ENCODE measurements at places on chromosomes 6 and 20. TPM values are rescaled to one million over a fixed set of nuclear protein-coding genes. Genes with fewer than 3 reads are reported as not detected.

The TNXB gene
- 0.13 TPM for total RNA-seq

The PPP1R3G gene
- 0.36 TPM for total RNA-seq

The LHFPL5 gene
- total RNA-seq: not detected

The TBXT gene
- not detected for total RNA-seq

The BMP7 gene
- total RNA-seq: not detected

The RNF182 gene
- 0.40 TPM for total RNA-seq

The HLA-DMB gene
- 0.50 TPM for total RNA-seq

The ADGRF1 gene
- not detected for total RNA-seq

The IL17A gene
- total RNA-seq: not detected

The PAX1 gene
- not detected for total RNA-seq

The DOK5 gene
- total RNA-seq: 10.4 TPM

The MAFB gene
- total RNA-seq: 1.7 TPM

The MUC22 gene
- not detected for total RNA-seq

The KCNB1 gene
- under 0.01 TPM for total RNA-seq
